Thoracic aorta (tissue), 2 donors: ENCODE measurements at places on chromosomes 5 and 9. TPM values are rescaled to one million over a fixed set of nuclear protein-coding genes. Genes with fewer than 3 reads are reported as not detected.

GRCh38 chr5:95241635-95242034 is 43.3 kb downstream of the MCTP1 start:
- no peaks in the 10 kb centered on the region for H3K36me3 ChIP-seq
- no peaks in the 10 kb centered on the region for H3K4me1 ChIP-seq
- H3K4me3 ChIP-seq = no peak overlapping the region
- no peak for DNase-seq

DNA sequence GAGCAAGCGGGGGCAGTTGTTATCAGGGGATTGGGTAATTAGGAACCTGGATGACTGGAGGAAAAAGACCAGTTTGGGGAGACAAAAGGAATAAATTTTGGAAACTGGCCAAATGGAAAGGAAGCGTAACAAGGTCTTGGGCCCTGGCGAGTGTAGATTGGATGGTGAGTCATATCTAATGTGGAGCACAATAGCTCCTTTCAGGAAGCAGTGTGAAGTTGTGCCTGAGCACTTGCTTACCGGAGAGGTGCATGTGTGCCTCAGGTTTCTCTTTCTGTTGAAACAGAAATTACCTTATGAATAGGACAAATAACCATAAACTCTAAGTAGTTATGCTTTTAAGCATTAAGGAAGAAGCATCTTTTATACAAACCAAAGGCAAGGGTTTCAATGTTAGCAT is 176.4 kb downstream of the KIF4B start:
- DNase-seq = no peak
- no peak overlapping the region for H3K27ac ChIP-seq
- no peaks in the 10 kb centered on the region for H3K4me1 ChIP-seq
- no peaks in the 10 kb centered on the region for H3K36me3 ChIP-seq
- no peak overlapping the region for H3K4me3 ChIP-seq
- no peaks in the 10 kb centered on the region for H3K27me3 ChIP-seq

- no peak overlapping the region for H3K27ac ChIP-seq
- DNase-seq = no peak
- no peak overlapping the region for H3K4me3 ChIP-seq
- H3K27me3 ChIP-seq = no peaks in the 10 kb centered on the region
These were observed 105.5 kb upstream of the PDE4D start for GRCh38 chr5:59999056-59999455.

GRCh38 chr5:55030676-55031369 is 6.8 kb downstream of the GZMK start:
- no peaks in the 10 kb centered on the region for H3K36me3 ChIP-seq
- H3K27me3 ChIP-seq = no peaks in the 10 kb centered on the region
- DNase-seq = no peak
- H3K27ac ChIP-seq = no peak overlapping the region
- H3K4me1 ChIP-seq = no peaks in the 10 kb centered on the region

DNA sequence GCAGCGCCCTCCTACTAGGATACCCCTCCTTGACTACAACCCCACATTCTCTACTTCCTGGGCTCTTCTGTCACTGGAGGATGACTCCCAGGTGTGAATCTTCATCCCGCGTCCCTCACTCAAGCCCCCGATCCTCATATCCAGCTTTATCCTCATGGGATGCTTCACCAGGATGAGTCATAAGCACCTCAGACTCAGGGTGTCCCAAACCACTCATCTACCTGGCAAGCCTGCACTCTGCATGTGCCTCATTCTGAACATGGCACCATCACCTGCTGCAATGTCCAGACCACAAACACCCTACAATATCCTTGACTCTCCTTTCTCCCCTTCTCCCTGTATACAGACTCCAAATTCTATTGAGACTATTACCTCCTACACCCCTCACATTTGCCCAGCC is 1.5 kb upstream of the TGFBI start:
- peaks cover 94% of the 10 kb centered on the region for H3K4me1 ChIP-seq
- H3K36me3 ChIP-seq = no peaks in the 10 kb centered on the region
- H3K27me3 ChIP-seq = no peaks in the 10 kb centered on the region
- H3K4me3 ChIP-seq = no peak overlapping the region
- no peak overlapping the region for H3K27ac ChIP-seq

DNA sequence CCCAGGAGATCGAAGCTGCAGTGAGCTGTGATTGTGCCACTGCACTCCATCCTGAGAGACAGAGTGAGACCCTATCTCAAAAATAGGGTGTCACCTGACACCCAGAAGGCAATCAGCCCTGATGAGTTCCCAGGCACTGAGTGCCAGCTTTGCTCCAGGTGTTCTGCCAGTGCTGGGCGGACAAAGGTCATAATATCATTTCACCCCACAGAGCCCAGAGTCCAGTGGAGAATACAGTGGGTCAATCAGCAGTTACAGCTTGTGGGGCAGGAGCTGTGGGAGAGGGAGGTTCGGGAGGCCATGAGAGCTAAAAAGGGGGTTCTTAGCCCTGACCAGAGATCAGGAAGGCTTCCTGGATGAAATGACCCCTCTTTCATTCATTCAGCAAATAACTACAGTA is 24.4 kb upstream of the SH3RF2 start:
- no peak overlapping the region for H3K4me3 ChIP-seq
- H3K4me1 ChIP-seq = peaks cover 1% of the 10 kb centered on the region
- no peak overlapping the region for H3K27ac ChIP-seq
- no peaks in the 10 kb centered on the region for H3K27me3 ChIP-seq
- H3K36me3 ChIP-seq = no peaks in the 10 kb centered on the region

- H3K4me1 ChIP-seq = no peaks in the 10 kb centered on the region
- H3K27ac ChIP-seq = no peak overlapping the region
- H3K36me3 ChIP-seq = peaks cover 10% of the 10 kb centered on the region
- no peaks in the 10 kb centered on the region for H3K27me3 ChIP-seq
- DNase-seq = no peak
These were observed 33.7 kb downstream of the OSTF1 start for GRCh38 chr9:75121914-75122558.

GRCh38 chr5:77152441-77152840 is 58.0 kb upstream of the PDE8B start:
- no peak for DNase-seq
- no peak overlapping the region for H3K27ac ChIP-seq
- H3K27me3 ChIP-seq = no peaks in the 10 kb centered on the region
- no peaks in the 10 kb centered on the region for H3K4me1 ChIP-seq
- H3K36me3 ChIP-seq = no peaks in the 10 kb centered on the region

- no peak overlapping the region for H3K4me3 ChIP-seq
- H3K4me1 ChIP-seq = peaks cover 21% of the 10 kb centered on the region
- no peak for DNase-seq
- no peak overlapping the region for H3K27ac ChIP-seq
- no peaks in the 10 kb centered on the region for H3K36me3 ChIP-seq
These were observed 17.3 kb downstream of the MAMDC2 start for GRCh38 chr9:70060883-70061507.

GRCh38 chr9:134686896-134687295 is 45.3 kb downstream of the COL5A1 start:
- no peak overlapping the region for H3K27ac ChIP-seq
- peaks cover 7% of the 10 kb centered on the region for H3K36me3 ChIP-seq
- H3K27me3 ChIP-seq = no peaks in the 10 kb centered on the region
- no peak for DNase-seq
- H3K4me3 ChIP-seq = no peak overlapping the region
- peaks cover 18% of the 10 kb centered on the region for H3K4me1 ChIP-seq

DNA sequence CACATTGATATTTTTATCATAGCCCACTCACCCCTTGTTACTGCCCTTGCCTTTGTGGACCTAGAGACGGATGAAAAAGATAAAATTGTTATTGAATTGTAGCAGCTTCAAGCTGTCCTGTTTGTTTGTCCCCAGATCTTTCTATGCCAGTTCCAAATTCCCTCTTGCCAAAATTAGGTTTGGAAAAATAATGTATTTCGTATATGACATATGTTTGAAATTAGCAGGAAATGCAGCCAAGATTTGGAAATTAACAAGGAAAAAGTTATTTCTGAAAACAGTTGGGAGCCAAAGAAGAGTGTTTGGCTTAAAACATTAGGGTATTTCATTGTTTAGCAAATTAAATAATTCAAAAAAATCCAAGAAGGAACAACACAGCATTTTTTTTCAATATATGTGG is 33.5 kb downstream of the SPATA31D1 start:
- no peak overlapping the region for H3K4me3 ChIP-seq
- DNase-seq = no peak
- H3K36me3 ChIP-seq = no peaks in the 10 kb centered on the region
- no peak overlapping the region for H3K27ac ChIP-seq

- H3K27ac ChIP-seq = no peak overlapping the region
- H3K4me3 ChIP-seq = no peak overlapping the region
- H3K27me3 ChIP-seq = no peaks in the 10 kb centered on the region
- no peaks in the 10 kb centered on the region for H3K36me3 ChIP-seq
- H3K4me1 ChIP-seq = no peaks in the 10 kb centered on the region
These were observed 336.7 kb downstream of the AGTPBP1 start for GRCh38 chr9:85404911-85405565.

- no peak overlapping the region for H3K27ac ChIP-seq
- H3K4me3 ChIP-seq = no peak overlapping the region
- H3K4me1 ChIP-seq = peaks cover 18% of the 10 kb centered on the region
- H3K27me3 ChIP-seq = no peaks in the 10 kb centered on the region
- H3K36me3 ChIP-seq = no peaks in the 10 kb centered on the region
- no peak for DNase-seq
These were observed 526.2 kb upstream of the ST8SIA4 start for GRCh38 chr5:101429241-101429640.

- no peak overlapping the region for H3K27ac ChIP-seq
- DNase-seq = no peak
- H3K4me1 ChIP-seq = no peaks in the 10 kb centered on the region
- H3K4me3 ChIP-seq = no peak overlapping the region
- H3K27me3 ChIP-seq = no peaks in the 10 kb centered on the region
These were observed 6.6 kb downstream of the FBP1 start for GRCh38 chr9:94632737-94633136.

- H3K4me3 ChIP-seq = no peak overlapping the region
- no peaks in the 10 kb centered on the region for H3K36me3 ChIP-seq
- no peak for DNase-seq
- peaks cover 32% of the 10 kb centered on the region for H3K4me1 ChIP-seq
- H3K27ac ChIP-seq = no peak overlapping the region
These were observed 89.1 kb upstream of the PPP2R2B start for GRCh38 chr5:146967646-146968045.

GRCh38 chr5:150372639-150373038 is 15.1 kb downstream of the TCOF1 start:
- H3K27ac ChIP-seq = no peak overlapping the region
- H3K36me3 ChIP-seq = peaks cover 94% of the 10 kb centered on the region
- no peak for DNase-seq
- H3K27me3 ChIP-seq = no peaks in the 10 kb centered on the region

The ZNF169 gene
- 11.9 TPM for total RNA-seq

The TMEM245 gene
- total RNA-seq = 76.5 TPM

The TAF11L4 gene
- total RNA-seq = not detected

The MARCHF11 gene
- not detected for total RNA-seq

The IFNB1 gene
- total RNA-seq = not detected
